ENCODE measurements at places on chromosomes 3 and 15. TPM values are rescaled to one million over a fixed set of nuclear protein-coding genes. Genes with fewer than 3 reads are reported as not detected.
A peak's percentile ranks its signal among the peaks of the same experiment; 100 is the strongest.

The ERICH6 gene
- not detected for total RNA-seq

- no peaks in the 10 kb centered on the region for H3K4me1 ChIP-seq
- no peak for DNase-seq
- H3K27me3 ChIP-seq: no peaks in the 10 kb centered on the region
- no peaks in the 10 kb centered on the region for H3K36me3 ChIP-seq
- no peak overlapping the region for H3K4me3 ChIP-seq
Measured at GRCh38 chr3:84100861-84101260, 857.9 kb upstream of the CADM2 start.

- H3K27ac ChIP-seq: no peak overlapping the region
- no peaks in the 10 kb centered on the region for H3K36me3 ChIP-seq
- no peaks in the 10 kb centered on the region for H3K27me3 ChIP-seq
Measured at GRCh38 chr3:50749822-50750221, 75.1 kb downstream of the DOCK3 start.

DNA sequence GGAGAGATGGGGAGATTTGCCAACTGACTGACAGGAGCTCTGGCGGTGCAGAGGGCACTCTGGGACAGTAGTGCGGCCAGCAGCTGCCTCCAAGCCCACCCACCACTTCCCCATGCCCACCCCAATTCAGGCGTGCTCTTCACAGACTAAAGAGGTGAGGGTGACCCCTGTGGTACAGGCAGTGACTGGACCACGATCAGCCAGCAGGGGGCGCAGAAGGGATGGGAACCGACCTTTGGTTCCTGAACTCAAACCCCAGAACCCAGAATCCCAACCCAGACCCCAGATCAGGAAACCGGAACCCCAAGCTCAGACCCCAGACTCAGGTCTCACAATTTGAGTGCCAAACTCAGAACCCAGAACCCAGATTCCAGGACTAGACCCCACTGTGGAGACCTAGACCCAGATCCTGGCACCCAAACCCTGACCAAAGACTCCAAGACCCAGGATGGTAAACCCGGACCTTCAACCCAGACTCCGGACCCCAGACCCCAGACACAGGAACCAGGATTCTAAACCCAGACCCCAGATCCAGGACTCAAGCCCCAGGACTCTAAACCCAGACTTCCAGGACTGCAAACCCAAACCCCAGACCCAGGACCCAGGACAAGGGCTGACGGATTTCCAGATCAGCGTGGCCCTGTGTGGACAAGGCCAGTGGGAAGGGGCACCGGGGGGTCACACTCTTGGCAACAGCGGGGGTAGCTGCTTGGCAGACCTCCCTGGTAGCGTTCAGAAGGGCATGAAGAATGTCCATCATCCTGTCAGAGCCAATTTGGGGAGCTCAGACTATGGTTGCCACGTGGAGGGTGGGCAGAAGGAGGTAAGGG lies 3.7 kb upstream of the MYL3 start:
- H3K4me1 ChIP-seq: peaks cover 17% of the 10 kb centered on the region
- no peak overlapping the region for H3K27ac ChIP-seq
- no peak overlapping the region for H3K4me3 ChIP-seq
- peak; percentile 74 for DNase-seq

DNA sequence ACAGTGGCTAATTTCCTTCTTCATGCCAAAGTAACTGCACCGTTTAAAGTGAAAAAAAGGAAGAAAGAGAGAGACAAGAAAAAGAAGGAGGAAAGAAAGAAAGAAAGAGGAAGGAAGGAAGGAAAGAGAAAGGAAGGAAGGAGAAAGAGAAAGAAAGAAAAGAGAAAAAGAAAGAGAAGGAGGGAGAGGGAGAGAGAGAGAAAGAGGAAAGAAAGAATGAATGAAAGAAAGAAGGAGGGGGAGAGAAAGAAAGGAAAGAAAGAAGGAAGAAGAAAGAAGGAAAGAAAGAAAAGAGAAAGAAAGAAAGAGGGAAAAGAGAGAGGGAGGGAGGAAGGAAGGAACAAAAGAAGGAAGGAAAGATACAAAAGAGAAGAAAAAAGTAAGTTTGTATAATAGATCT lies 100.6 kb downstream of the GTPBP8 start:
- DNase-seq: no peak
- H3K4me1 ChIP-seq: no peaks in the 10 kb centered on the region
- H3K27me3 ChIP-seq: no peaks in the 10 kb centered on the region
- H3K36me3 ChIP-seq: no peaks in the 10 kb centered on the region
- no peak overlapping the region for H3K4me3 ChIP-seq

The ANKUB1 gene
- not detected for total RNA-seq

The ECE2 gene
- 11.7 TPM for total RNA-seq

DNA sequence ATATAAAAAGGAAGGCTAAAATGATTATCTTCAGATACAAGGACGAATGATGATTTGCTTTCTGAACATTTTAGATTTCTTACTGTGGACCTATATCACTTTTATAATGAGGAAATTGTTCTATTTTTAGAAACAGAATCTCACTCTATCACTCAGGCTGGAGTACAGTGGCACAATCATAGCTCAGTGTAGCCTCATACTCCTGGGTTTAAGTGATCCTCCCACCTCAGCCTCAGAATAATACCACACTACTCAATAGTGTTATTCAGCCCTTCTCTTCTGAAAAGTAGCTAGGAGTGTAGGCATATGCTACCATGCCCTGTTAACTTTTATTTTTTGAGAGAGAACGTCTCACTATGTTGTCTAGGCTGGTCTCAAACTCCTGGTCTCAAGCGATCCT lies 15.8 kb downstream of the DNAJC13 start:
- no peaks in the 10 kb centered on the region for H3K36me3 ChIP-seq
- no peak overlapping the region for H3K27ac ChIP-seq
- no peaks in the 10 kb centered on the region for H3K4me1 ChIP-seq

The ADAMTSL3 gene
- total RNA-seq: 10.2 TPM

The CCDC14 gene
- total RNA-seq: 23.1 TPM

- H3K36me3 ChIP-seq: no peaks in the 10 kb centered on the region
- no peaks in the 10 kb centered on the region for H3K4me1 ChIP-seq
- no peak overlapping the region for H3K27ac ChIP-seq
- H3K27me3 ChIP-seq: no peaks in the 10 kb centered on the region
Measured at GRCh38 chr3:128665362-128666021, 14.9 kb upstream of the RPN1 start.

DNA sequence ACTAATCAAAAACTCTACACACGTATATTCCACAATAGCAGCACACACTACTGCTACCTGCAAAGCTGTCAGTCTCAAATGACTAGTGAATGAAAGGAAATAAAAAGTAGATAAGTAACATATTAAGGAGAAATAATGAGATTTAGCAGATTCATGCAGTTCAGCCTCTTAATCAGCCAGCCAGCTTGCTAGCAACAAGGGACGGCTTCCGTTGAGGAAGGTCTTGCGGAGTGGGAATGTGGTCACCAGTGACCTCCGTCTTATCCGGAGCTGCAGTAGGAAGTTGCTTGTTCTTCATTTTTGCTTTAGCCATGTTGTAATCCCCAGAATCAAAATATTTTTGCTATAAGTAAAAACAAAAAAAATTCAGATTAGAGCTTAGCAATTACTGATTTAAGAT lies 17.1 kb downstream of the ARPP19 start:
- no peak overlapping the region for H3K4me3 ChIP-seq
- no peak for DNase-seq
- peaks cover under 1% of the 10 kb centered on the region for H3K4me1 ChIP-seq
- H3K27me3 ChIP-seq: no peaks in the 10 kb centered on the region
- no peaks in the 10 kb centered on the region for H3K36me3 ChIP-seq

DNA sequence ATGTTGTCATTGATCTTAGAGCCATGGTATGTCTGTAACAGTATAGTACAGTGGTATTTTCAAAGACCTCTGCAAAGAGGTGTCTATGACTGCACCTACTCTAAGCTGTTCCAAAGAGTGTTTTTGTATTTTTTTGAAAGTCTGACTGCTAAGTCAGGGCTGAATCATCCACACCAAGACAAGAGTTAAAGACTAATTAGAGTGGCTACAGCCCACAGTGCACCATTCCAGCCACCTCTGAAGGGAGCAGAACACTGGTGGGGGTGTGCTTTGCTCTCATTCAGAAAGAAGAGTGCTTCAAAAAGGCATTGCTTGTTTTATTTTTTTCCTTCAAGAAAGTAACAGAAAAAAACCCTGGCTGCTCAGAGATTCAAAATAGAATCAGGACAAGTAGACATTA lies 301.4 kb downstream of the GABRG3 start:
- no peaks in the 10 kb centered on the region for H3K36me3 ChIP-seq
- DNase-seq: no peak
- no peak overlapping the region for H3K4me3 ChIP-seq
- no peaks in the 10 kb centered on the region for H3K27me3 ChIP-seq
- H3K4me1 ChIP-seq: no peaks in the 10 kb centered on the region
- no peak overlapping the region for H3K27ac ChIP-seq

- no peaks in the 10 kb centered on the region for H3K27me3 ChIP-seq
- DNase-seq: no peak
- no peaks in the 10 kb centered on the region for H3K4me1 ChIP-seq
- no peaks in the 10 kb centered on the region for H3K36me3 ChIP-seq
- no peak overlapping the region for H3K4me3 ChIP-seq
Measured at GRCh38 chr15:56076640-56077039, 83.2 kb upstream of the NEDD4 start.

The PEAK1 gene
- total RNA-seq: 13.2 TPM

DNA sequence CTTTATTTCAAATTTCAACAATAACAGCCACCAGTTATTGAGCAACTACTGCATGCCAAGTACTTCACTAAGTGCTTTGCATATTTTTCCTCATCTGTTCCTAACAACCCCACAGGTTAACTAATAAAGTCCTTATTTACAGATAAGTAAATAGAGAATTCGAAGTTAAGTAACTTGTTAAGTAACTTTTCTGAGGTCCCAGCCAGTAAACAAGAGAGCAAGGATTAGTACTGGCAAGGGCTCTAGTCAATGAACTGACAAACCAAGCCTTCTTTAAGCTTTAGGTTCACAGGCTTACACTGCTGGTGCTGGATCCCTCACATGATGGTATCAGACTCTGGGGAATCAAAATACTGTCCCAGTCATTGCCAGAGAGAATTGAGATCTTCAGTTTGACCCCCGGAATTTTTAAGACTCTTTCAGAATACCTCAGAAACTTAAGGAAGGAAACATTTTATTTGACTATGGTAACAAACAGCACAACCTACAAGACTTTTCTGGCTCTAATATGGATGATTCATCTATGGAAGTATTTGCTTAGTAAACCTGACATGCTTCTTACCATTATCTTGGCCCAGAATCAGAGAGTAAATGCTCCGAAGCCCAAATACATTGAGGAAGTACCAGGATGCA lies 16.5 kb downstream of the EMC3 start:
- H3K4me3 ChIP-seq: no peak overlapping the region
- no peaks in the 10 kb centered on the region for H3K27me3 ChIP-seq

GRCh38 chr3:9600597-9600996 lies 47.0 kb upstream of the LHFPL4 start:
- H3K36me3 ChIP-seq: no peaks in the 10 kb centered on the region
- peaks cover 20% of the 10 kb centered on the region for H3K4me1 ChIP-seq
- H3K27ac ChIP-seq: peak overlapping the region; percentile 50

DNA sequence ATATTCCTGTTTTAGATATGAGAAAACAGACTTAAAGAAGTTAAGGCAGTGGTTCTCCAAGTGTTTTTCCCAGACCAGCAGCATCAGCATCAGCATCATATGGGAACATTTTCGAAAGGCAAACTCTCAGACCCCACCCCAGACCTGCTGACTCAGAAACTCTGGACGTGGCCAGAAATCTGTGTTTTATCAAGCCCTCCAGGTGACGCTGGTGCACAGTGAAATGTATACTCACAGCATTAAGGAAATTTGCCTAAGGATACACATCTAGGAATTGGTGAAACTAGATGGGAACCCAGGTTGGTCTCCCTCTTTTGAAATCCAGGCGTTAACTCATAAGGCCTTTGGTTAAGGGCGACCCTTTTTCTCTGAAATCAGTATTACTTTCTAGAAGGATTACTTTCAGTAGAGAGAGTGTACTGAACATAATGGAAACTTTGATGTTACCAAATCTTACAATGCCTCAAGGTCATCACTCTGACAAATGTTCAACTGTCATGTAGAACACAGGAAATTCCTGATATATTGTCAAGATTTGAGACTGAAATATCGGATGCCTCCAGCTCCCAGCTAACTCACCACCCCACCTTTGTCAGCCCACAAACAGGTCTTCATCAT lies 910.2 kb downstream of the ROBO1 start:
- no peak for DNase-seq
- no peak overlapping the region for H3K27ac ChIP-seq
- no peaks in the 10 kb centered on the region for H3K27me3 ChIP-seq
- no peak overlapping the region for H3K4me3 ChIP-seq
- H3K36me3 ChIP-seq: no peaks in the 10 kb centered on the region

DNA sequence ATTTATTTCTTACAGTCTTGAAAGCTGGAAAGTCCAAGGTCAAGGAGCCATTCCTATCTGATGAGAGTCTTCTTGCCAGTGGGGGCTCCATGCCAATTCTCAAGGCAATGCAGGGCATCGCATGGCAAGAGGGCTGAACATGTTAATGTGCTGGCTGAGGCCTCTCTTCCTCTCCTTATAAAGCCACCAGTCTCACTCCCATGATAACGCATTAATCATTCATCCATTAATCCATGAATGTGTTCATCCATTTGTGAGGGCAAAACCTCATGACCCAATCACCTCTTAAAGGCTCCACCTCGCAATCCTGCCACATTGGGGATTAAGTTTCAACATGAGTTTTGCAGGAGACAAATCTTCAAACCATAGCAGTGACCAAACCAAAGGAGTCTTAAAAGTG lies 118.3 kb downstream of the PROS1 start:
- DNase-seq: no peak
- no peaks in the 10 kb centered on the region for H3K36me3 ChIP-seq
- no peak overlapping the region for H3K4me3 ChIP-seq
- no peaks in the 10 kb centered on the region for H3K4me1 ChIP-seq

- no peak overlapping the region for H3K4me3 ChIP-seq
- H3K36me3 ChIP-seq: no peaks in the 10 kb centered on the region
- H3K4me1 ChIP-seq: no peaks in the 10 kb centered on the region
Measured at GRCh38 chr3:144282313-144282712, 310.7 kb downstream of the DIPK2A start.

DNA sequence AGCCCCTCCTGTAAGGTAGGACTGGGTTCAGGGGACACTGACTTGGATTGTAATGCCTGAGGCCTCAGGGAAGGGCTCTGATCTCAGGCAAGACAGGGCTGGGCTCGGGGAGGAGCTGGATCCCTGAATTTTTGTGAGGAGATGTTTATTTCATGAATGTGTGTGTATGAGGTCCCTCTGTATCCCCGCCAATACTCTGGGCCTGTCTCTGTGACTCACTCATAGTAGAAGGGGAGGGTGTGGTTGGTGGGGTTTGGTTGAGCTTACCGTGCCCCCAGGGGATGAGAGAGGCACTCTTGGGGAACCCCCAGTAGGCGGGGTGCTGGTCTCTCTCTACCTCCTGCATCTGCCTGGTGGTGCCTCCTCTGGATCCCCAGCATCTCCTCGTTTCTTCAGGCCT lies 28.1 kb downstream of the RPSA start:
- no peak overlapping the region for H3K27ac ChIP-seq
- no peaks in the 10 kb centered on the region for H3K27me3 ChIP-seq
- H3K36me3 ChIP-seq: no peaks in the 10 kb centered on the region
- no peak for DNase-seq

GRCh38 chr3:140035871-140036270 lies 100.9 kb downstream of the CLSTN2 start:
- H3K36me3 ChIP-seq: no peaks in the 10 kb centered on the region
- H3K4me3 ChIP-seq: no peak overlapping the region
- H3K27me3 ChIP-seq: no peaks in the 10 kb centered on the region
- H3K4me1 ChIP-seq: no peaks in the 10 kb centered on the region

- no peak overlapping the region for H3K27ac ChIP-seq
- no peaks in the 10 kb centered on the region for H3K4me1 ChIP-seq
- no peak overlapping the region for H3K4me3 ChIP-seq
- no peaks in the 10 kb centered on the region for H3K36me3 ChIP-seq
- no peak for DNase-seq
- H3K27me3 ChIP-seq: no peaks in the 10 kb centered on the region
Measured at GRCh38 chr15:88938802-88939485, 25.8 kb upstream of the MFGE8 start.

The AMOTL2 gene
- 65.1 TPM for total RNA-seq

The ACP3 gene
- 1.6 TPM for total RNA-seq

Measured in body of pancreas (tissue), 4 donors.